ENCODE measurements at places on chromosomes 1 and 21. TPM values are rescaled to one million over a fixed set of nuclear protein-coding genes. Genes with fewer than 3 reads are reported as not detected.

USH2A gene
- total RNA-seq = not detected

SOX13 gene
- 52.8 TPM for total RNA-seq

HAO2 gene
- total RNA-seq = not detected

RIIAD1 gene
- not detected for total RNA-seq

DNA sequence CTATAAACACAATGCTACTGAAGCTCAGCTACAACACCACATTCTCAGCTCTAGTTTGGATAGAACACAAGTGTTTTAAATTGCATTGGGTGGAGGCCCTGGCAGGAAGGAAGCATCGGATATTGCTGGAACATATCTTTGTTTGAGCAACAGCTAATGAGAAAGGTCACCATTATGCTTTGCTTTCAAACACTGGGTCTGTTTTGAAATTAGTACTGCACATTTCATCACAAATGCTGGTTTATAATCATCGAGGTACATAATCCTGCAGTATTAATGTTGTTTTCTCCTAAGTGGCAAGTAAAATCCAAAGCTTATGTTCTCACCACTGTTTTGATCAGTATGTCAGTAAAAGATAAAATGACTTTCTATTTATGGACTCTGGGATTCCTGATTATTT, 61.5 kb upstream of the ARHGAP29 start:
- no peak for DNase-seq
- H3K4me3 ChIP-seq = no peak overlapping the region
- H3K4me1 ChIP-seq = no peaks in the 10 kb centered on the region
- no peaks in the 10 kb centered on the region for H3K27me3 ChIP-seq

GRCh38 chr21:46063734-46064680, 33.9 kb upstream of the COL6A2 start:
- H3K4me3 ChIP-seq = no peak overlapping the region
- no peaks in the 10 kb centered on the region for H3K27me3 ChIP-seq
- H3K36me3 ChIP-seq = no peaks in the 10 kb centered on the region
- H3K4me1 ChIP-seq = no peaks in the 10 kb centered on the region
- peak; percentile 46 for DNase-seq

DNA sequence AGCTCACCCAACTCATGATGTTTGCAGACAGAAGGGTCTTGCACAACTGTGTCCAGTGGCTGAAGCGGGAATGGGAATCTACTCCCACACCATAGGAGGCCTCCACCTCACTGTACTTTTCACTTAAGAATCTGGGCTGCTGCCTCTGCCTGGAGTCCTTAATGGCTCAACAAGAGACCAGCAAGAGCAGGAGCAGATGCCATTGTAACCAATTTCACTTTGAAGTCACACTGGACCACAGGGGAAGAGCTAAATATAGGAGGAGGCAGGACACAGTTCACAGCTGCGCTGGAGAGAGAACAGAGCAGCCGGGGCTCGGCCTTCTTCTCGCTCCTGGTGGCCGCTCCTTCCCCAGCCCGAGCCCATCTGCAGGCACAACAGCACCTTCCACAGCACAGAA, 120.4 kb downstream of the SIPA1L2 start:
- no peaks in the 10 kb centered on the region for H3K36me3 ChIP-seq
- no peak overlapping the region for H3K4me3 ChIP-seq
- H3K4me1 ChIP-seq = no peaks in the 10 kb centered on the region
- DNase-seq = no peak

DNA sequence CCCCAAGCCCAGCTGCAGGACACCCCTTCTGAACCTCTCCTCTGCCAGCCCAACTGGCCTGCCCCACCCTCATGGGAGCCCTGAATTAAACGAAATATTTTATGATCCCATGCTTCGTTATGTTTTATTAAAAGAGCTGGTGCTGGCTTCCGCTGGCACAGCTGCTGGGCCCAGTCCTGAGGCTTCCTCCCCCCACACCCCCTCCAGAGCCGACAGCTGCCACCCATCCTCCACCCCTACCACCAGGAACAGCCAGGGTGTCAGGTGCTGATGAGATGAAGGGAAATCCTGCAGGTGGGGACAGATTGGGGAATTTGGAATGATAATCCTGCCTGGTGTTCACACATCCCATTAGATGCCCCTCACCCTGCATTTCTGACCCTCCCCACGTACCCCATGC, 19.0 kb downstream of the IGSF21 start:
- no peaks in the 10 kb centered on the region for H3K4me1 ChIP-seq
- H3K27me3 ChIP-seq = no peaks in the 10 kb centered on the region
- no peak overlapping the region for H3K27ac ChIP-seq
- no peak overlapping the region for H3K4me3 ChIP-seq
- no peak for DNase-seq
- no peaks in the 10 kb centered on the region for H3K36me3 ChIP-seq

DNA sequence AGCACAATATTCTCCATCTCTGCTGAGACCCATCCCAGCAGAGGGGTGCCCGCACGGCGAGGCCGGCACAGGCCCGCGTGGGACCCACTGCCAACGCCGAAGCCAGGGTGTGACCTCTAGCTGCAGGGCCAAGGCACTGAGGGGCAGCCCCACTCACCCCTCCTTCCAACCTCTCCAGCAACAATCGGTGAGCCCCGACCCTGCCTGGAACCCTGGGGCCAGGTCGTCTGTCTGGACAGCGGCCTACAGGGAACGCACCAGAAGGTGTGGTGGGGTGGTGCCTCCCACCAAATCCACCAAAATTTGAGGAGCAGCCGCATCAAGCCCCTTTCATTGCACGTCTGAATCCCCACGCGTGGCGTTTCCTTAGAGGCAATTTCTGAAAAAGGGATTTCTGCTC, 63.0 kb upstream of the ADARB1 start:
- no peak overlapping the region for H3K4me3 ChIP-seq
- H3K36me3 ChIP-seq = no peaks in the 10 kb centered on the region
- no peak overlapping the region for H3K27ac ChIP-seq

GRCh38 chr1:30395631-30396030, 327.8 kb downstream of the MATN1 start:
- H3K27ac ChIP-seq = no peak overlapping the region
- DNase-seq = no peak
- no peak overlapping the region for H3K4me3 ChIP-seq
- H3K36me3 ChIP-seq = no peaks in the 10 kb centered on the region

- no peak overlapping the region for H3K27ac ChIP-seq
- H3K4me3 ChIP-seq = no peak overlapping the region
- H3K4me1 ChIP-seq = no peaks in the 10 kb centered on the region
- DNase-seq = peak; percentile 59
- H3K36me3 ChIP-seq = no peaks in the 10 kb centered on the region
- H3K27me3 ChIP-seq = no peaks in the 10 kb centered on the region
Observed at GRCh38 chr21:39523399-39523798, 71.6 kb downstream of the SH3BGR start.

DNA sequence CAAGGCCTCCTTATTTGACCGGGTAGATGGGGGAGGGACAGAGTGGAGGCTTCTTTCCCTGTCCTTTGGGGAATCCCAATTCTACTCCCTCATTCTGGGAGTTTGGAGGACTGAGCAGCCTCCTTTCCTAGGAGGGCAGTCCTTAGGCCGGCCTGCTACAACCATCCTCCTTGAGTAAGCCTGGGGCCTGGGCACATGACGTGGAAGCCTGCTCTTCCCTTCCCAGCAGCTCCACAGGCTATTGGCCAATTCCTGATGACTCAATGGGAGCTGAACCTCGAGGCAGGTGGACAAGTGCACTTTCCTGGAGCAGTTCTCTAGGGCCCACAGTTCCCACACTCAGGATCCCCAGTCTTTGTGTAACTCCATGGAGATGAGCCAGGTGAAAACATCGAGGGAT, 3.1 kb downstream of the KCNA10 start:
- no peaks in the 10 kb centered on the region for H3K4me1 ChIP-seq
- no peaks in the 10 kb centered on the region for H3K36me3 ChIP-seq
- no peak overlapping the region for H3K27ac ChIP-seq
- no peak overlapping the region for H3K4me3 ChIP-seq
- H3K27me3 ChIP-seq = no peaks in the 10 kb centered on the region

- no peak overlapping the region for H3K4me3 ChIP-seq
- H3K36me3 ChIP-seq = no peaks in the 10 kb centered on the region
- no peaks in the 10 kb centered on the region for H3K4me1 ChIP-seq
- H3K27me3 ChIP-seq = no peaks in the 10 kb centered on the region
- no peak for DNase-seq
Observed at GRCh38 chr21:41465176-41465781, 39.2 kb downstream of the MX1 start.

DNA sequence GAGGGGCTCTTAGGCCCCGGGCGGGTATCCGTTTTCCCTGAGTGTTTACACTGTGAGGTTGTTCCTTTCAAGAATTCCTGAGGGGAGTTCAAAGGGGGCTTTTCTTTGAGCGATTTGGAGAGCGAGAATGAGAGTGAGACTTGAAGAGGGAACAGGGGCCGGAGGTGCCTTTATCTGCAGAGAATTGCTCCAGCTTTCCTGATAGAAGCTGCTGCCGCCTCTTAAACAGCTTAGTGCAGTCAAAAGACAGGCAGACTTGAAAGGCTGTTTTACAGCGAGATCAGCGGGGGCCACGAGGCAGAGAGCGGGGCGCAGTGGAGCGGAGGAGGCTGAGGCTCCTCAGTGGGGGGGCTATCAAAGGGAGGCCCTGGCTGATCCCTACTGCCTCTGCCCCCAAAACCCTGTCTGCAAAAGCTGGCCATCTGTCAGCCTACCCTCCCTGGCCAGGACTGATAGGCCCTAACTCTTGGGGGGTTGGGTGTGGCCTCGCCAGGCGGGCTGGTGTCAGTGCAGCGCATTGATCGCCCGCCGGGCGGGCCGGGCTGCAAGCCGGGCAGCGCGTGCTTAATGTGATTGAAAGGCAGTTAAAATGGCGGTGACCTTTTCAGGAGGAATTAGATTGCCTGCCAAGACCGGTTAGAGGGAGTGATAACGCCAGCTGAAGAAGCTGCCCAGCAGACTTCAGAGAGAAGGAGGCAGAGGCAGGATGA, 36.4 kb downstream of the TMEM53 start:
- H3K36me3 ChIP-seq = peaks cover 6% of the 10 kb centered on the region
- H3K4me3 ChIP-seq = no peak overlapping the region
- H3K27ac ChIP-seq = no peak overlapping the region
- H3K4me1 ChIP-seq = no peaks in the 10 kb centered on the region
- no peaks in the 10 kb centered on the region for H3K27me3 ChIP-seq

- DNase-seq = no peak
- H3K4me1 ChIP-seq = no peaks in the 10 kb centered on the region
- H3K36me3 ChIP-seq = no peaks in the 10 kb centered on the region
- no peak overlapping the region for H3K4me3 ChIP-seq
- no peaks in the 10 kb centered on the region for H3K27me3 ChIP-seq
Observed at GRCh38 chr1:168390271-168390670, 109.6 kb downstream of the TBX19 start.

GRCh38 chr1:168081373-168082007, 55.2 kb downstream of the GPR161 start:
- DNase-seq = peak; percentile 67
- H3K27ac ChIP-seq = peak overlapping the region; percentile 27
- no peaks in the 10 kb centered on the region for H3K27me3 ChIP-seq
- no peak overlapping the region for H3K4me3 ChIP-seq

- H3K36me3 ChIP-seq = no peaks in the 10 kb centered on the region
- H3K27me3 ChIP-seq = no peaks in the 10 kb centered on the region
- H3K27ac ChIP-seq = no peak overlapping the region
- no peaks in the 10 kb centered on the region for H3K4me1 ChIP-seq
- no peak for DNase-seq
- no peak overlapping the region for H3K4me3 ChIP-seq
Observed at GRCh38 chr1:184152434-184152898, 100.9 kb downstream of the TSEN15 start.

DNA sequence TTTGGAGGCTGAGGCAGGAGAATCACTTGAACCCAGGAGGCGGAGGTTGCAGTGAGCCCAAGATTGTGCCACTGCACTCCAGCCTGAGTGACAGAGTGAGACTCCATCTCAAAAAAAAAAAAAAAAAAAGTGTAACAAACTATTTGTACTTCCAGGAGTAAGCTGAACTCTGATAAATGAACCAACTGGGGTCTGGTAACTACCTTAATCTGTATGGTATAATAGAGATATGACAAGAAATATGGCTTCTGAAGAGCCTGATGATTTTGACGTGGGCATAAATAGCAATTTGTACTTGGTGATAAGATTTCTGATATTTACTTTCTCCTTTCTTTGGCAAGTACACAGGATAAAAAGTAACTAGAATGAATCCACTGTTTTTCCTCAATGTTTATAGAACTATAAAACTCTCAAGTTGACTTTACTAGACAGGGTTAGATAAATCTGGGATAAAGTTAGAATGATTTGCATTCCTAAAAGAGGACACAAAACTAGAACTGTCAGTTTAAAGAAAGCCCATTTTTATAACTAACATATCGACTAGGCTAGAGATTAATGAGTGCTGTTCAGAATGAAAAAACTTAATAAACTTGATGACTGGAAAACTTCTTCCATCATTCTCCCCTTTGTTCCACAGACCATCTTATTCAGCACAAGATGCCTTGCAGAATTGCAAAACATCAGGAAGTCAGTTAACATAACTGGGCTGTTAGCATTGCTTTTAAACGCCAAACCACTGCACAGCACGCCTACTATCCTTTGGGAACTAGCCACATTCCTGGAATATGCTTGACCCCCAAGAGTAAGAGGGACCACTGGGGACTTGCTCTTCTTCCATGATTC, 51.5 kb upstream of the EDARADD start:
- DNase-seq = no peak
- H3K4me3 ChIP-seq = no peak overlapping the region
- H3K4me1 ChIP-seq = no peaks in the 10 kb centered on the region

GRCh38 chr1:87462894-87463293, 134.2 kb downstream of the LMO4 start:
- no peak overlapping the region for H3K4me3 ChIP-seq
- H3K36me3 ChIP-seq = no peaks in the 10 kb centered on the region
- no peaks in the 10 kb centered on the region for H3K4me1 ChIP-seq
- no peak overlapping the region for H3K27ac ChIP-seq
- no peak for DNase-seq

- no peak overlapping the region for H3K4me3 ChIP-seq
- H3K4me1 ChIP-seq = no peaks in the 10 kb centered on the region
- DNase-seq = no peak
- H3K27ac ChIP-seq = no peak overlapping the region
- H3K27me3 ChIP-seq = no peaks in the 10 kb centered on the region
Observed at GRCh38 chr1:52127181-52128180, 14.4 kb upstream of the ZFYVE9 start.

DNA sequence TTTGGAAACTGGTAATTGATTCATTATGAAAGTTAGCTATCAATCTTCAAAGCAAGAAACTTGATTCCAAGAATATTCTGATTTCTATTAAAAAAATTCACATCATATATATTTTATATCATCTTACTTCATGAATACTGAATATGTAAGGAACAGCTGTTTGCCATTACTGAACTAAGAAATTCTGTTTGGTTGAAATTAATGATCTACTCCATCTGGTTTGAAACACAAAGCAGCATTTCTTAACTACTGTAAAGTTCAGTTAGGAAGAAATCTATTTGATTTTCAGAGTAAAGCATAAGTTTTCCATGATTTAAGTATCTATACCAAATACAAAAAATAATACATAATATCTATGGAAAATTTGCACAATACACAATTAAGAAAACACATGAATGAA, 66.0 kb upstream of the SCYL3 start:
- no peaks in the 10 kb centered on the region for H3K36me3 ChIP-seq
- no peak for DNase-seq
- H3K4me3 ChIP-seq = no peak overlapping the region
- no peaks in the 10 kb centered on the region for H3K4me1 ChIP-seq
- H3K27me3 ChIP-seq = no peaks in the 10 kb centered on the region

Measured in aorta (tissue), 5 donors.